Psoas muscle (tissue), 8 donors: ENCODE measurements at places on chromosomes 12 and 14. TPM values are rescaled to one million over a fixed set of nuclear protein-coding genes. Genes with fewer than 3 reads are reported as not detected.

- H3K4me3 ChIP-seq: no peak overlapping the region
- no peak overlapping the region for H3K27ac ChIP-seq
- H3K27me3 ChIP-seq: no peaks in the 10 kb centered on the region
- H3K4me1 ChIP-seq: no peaks in the 10 kb centered on the region
Observed at GRCh38 chr14:95424529-95424928, 91.9 kb downstream of the SYNE3 start.

DNA sequence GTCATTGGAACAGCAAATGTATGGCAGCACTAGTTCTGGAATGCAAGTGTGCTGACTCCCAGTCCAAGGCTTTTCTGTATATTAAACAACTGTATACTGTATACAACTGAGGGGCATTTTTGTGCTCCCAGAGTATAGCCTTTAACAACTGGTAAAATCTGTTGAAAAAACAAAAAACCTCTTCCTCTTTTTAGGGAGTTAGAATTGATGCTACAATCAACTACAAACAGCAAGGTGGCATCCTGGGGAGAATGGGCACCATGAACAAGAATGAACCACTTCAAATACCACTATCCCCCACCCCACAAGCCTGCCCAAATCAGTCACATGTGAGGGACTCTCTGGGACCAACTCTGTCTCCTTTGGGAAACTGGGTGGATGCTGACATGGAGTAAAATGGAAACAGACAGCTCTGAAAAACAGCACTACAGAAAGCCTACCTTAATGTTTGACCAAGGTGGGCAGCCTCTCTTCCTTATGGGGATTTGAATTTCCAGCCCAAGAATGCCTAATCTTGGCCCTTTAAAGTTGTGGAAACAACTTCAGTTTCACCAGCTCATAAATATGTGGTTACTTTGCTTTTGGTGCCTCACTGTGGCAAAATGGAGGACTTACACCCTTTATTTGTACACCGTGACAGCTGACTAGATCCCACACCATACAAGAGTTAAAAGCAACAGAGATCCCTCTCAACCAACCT, 7.5 kb downstream of the VTI1B start:
- H3K4me3 ChIP-seq: no peak overlapping the region
- peaks cover 3% of the 10 kb centered on the region for H3K36me3 ChIP-seq
- no peaks in the 10 kb centered on the region for H3K27me3 ChIP-seq
- no peak for DNase-seq

GRCh38 chr14:81772381-81772780, 238.7 kb upstream of the SEL1L start:
- H3K36me3 ChIP-seq: no peaks in the 10 kb centered on the region
- no peaks in the 10 kb centered on the region for H3K27me3 ChIP-seq

- no peak overlapping the region for H3K4me3 ChIP-seq
- DNase-seq: peak; percentile 78
- H3K27ac ChIP-seq: peak overlapping the region; percentile 50
- H3K27me3 ChIP-seq: no peaks in the 10 kb centered on the region
Observed at GRCh38 chr14:92549859-92550230, 36.3 kb downstream of the RIN3 start.

DNA sequence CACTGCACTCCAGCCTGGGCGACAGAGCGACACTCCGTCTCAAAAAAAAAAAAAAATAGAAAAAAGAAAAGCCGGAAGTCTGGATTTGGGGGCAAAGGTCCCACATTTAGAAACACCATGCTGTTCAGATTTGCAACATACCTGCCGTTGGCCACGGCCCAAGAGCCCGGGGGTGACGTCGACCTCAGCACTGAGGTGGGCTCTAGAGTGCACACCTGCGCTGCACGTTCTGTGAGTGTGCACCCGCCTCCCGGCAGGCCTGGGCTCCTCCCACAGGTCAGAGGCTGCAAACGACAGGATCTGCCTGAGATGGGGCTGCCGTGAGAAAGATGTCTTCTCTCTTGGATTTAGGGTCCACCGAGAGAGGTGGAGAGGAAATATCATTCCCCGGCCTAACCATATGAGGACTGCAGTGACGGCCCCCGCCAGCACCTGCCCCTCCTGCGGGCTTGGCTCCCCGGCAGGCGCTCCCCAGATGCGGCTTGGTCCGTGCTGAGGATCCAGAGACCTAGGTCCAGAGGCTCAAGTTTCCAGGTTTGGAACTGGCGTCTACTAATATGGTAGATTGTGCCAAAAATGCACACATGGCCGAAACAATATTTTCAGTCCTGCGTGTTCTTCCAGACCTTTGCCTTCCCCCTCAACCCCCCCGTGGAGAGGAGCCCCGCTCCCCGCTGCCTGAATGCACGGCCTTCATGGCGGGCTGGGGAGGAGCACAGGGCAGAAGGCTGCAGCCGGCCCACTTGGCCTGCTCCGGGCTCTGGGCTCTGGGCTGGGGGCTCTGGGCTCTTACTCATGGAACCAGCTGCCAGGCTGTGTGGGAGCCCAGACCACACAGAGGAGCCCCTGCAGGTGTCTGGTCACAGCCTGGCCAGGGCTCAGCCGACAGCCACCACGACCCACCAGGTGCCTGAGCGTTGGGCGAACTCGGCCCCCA, 58.8 kb upstream of the FBRSL1 start:
- H3K27me3 ChIP-seq: peaks cover 30% of the 10 kb centered on the region
- no peaks in the 10 kb centered on the region for H3K4me1 ChIP-seq
- DNase-seq: no peak
- H3K4me3 ChIP-seq: no peak overlapping the region
- H3K27ac ChIP-seq: no peak overlapping the region

- H3K27ac ChIP-seq: peak overlapping the region; percentile 41
- peak; percentile 86 for DNase-seq
- peaks cover 10% of the 10 kb centered on the region for H3K4me1 ChIP-seq
- H3K4me3 ChIP-seq: peak overlapping the region; percentile 49
Observed at GRCh38 chr12:54352022-54352531, 12.2 kb downstream of the GPR84 start.

GRCh38 chr12:94689002-94689645, 38.8 kb upstream of the TMCC3 start:
- no peak for DNase-seq
- H3K36me3 ChIP-seq: no peaks in the 10 kb centered on the region
- H3K4me3 ChIP-seq: peak overlapping the region; percentile 29
- no peaks in the 10 kb centered on the region for H3K27me3 ChIP-seq
- no peak overlapping the region for H3K27ac ChIP-seq

RGS6 gene
- 0.19 TPM for total RNA-seq

CACNA1C gene
- 1.5 TPM for total RNA-seq

- no peaks in the 10 kb centered on the region for H3K27me3 ChIP-seq
- H3K27ac ChIP-seq: no peak overlapping the region
- no peak overlapping the region for H3K4me3 ChIP-seq
- DNase-seq: no peak
Observed at GRCh38 chr12:82040987-82041743, 282.0 kb upstream of the PPFIA2 start.

DNA sequence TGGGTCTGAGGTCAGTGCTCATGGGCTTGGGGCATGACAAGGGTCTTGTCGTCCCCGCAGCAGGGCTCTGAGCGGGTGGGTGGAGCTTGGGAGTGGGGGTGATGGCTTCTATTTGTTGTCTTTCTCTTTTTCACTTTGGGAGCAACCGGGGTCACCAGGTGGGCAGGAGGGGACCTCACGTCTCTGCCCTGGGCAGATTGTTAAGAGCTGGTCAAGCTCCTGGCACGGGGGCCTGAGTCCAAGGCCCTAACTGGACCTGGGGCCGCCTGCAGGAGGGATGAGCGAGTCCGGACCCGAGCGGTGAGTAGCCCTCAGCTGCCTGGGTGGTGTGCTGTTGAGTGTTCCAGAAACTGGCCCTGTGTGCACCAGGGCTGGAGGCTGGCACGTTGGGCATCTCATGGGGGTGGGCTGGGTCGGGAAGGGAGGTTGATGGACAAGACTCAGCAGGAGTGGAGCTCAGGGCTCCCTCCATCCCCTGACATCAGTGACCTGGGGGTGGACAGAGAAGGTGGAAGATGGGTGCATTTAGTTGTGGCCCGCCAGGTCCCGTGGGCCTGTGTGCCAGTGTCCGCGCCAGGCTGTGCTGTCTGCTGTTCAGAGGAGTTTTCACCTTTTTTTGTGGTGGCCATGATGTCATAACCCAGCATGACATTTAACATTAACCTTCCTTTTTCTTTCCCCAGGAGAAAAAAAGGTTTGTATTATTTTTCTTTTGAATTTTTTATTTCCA, 27.5 kb downstream of the RTL1 start:
- H3K4me1 ChIP-seq: no peaks in the 10 kb centered on the region
- no peak overlapping the region for H3K27ac ChIP-seq
- DNase-seq: no peak
- peaks cover 19% of the 10 kb centered on the region for H3K27me3 ChIP-seq

DNA sequence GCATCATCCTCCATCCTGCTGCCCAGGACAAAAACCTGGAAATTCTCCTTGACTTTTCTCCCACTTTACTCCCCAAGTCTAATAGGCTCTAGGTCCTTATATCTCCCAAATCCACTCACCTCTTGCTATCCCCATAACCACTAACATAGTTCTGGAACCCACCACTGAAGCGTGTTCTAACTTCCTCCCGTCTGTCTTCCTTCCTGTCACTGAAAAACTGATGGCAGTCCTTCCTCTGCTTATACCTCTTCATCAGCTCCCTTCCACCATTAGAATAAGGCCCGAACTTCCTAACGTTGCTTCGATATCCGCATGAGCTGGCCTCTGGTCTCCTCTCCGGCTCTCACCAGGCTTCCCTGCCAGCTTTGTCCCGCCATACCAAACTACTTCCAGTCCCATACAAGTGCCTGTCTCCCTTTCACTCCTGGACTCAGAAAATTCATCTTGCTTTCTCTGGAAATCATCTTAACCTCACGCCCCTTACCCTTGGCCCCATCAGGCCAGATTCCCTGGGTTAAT, 63.0 kb upstream of the BCL2L14 start:
- no peak overlapping the region for H3K27ac ChIP-seq
- DNase-seq: no peak
- no peaks in the 10 kb centered on the region for H3K27me3 ChIP-seq
- no peak overlapping the region for H3K4me3 ChIP-seq
- H3K4me1 ChIP-seq: no peaks in the 10 kb centered on the region
- no peaks in the 10 kb centered on the region for H3K36me3 ChIP-seq

BTBD7 gene
- total RNA-seq: 24.9 TPM

DNA sequence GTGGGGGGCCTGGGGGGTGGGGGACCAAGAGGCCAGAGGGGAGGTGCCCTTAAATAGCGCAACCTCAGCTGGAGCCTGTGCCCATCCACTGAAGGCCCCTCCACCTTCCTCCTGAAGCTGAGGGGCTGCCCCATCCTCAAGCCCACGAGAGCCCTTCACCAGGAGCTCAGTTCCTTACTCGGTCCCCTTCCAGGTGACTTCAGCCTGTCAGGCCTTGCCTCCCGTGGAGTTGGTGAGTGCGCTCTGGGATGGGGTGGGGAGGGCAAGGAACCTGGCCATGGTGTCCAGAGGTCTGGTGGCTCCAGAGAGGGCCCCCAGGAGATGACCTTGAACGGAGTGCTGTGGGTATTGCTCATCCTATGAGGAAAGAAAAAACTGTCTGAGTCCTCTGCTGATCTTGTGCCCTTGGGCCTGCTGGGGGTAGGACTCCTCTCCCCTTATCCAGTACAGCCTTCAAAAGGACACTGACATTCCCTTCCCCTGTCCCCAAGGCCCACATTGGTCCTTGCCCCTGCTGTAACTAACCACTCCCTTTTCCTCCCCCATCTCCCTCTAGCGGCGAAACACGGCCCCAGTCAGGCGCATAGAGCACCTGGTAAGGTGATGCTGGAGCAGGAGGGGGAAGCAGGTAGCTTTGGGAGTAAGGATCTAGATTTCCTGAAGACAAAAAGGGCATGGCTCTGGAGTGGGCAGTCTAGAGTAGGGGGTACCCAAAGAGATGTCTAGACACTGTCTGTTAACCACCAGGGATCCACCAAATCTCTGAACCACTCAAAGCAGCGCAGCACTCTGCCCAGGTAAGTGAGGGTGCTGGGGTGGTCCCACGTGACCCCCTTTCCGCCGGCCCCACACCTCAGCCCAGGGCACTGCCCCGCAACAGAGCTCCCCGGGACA, 3.6 kb downstream of the TNS2 start:
- DNase-seq: no peak
- H3K27me3 ChIP-seq: no peaks in the 10 kb centered on the region
- peak overlapping the region; percentile 86 for H3K4me3 ChIP-seq
- H3K4me1 ChIP-seq: peaks cover 52% of the 10 kb centered on the region

CDCA4 gene
- total RNA-seq: 0.98 TPM

GRCh38 chr12:51593539-51593938, 2.5 kb downstream of the SCN8A start:
- peaks cover 5% of the 10 kb centered on the region for H3K27me3 ChIP-seq
- no peaks in the 10 kb centered on the region for H3K36me3 ChIP-seq
- no peaks in the 10 kb centered on the region for H3K4me1 ChIP-seq
- no peak overlapping the region for H3K4me3 ChIP-seq
- H3K27ac ChIP-seq: no peak overlapping the region

DNA sequence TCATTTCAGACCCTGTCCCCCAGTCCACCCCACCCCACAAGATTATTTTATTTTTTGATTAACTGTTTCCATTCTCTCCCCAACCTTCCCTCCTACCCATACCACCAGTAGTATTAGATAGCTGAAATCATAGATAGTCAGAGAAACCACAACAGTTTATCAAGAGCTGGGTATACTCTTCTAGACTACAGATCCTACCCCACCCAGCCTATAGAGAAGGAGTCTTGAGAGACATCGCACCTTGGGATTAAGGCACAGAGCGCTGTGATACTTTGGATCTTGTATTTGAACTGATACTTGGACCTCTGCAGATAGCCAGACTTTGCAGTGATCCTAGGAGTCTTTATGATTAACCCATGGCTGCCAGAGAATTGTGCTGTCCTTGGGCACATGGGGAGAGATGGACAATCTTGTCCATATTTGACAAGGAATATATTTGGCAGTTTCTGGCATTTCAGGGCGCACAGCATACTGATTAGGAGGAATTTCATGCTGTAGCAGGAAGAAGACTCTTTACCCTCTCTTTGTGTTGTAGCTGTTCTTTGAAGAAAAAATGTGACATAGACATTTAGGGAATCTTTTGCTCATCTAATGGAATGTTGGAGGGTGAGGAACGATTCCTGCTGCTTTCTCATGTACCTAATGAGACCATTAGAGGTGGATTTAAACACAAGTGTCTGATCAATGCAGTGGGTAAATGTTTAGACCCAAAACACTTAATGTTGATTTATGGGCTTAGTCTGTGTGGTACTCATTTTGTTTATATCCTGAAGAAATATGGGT, 982 bp downstream of the RBMS2 start:
- H3K27ac ChIP-seq: peak overlapping the region; percentile 77
- H3K4me3 ChIP-seq: peak overlapping the region; percentile 71
- no peak for DNase-seq
- no peaks in the 10 kb centered on the region for H3K27me3 ChIP-seq
- no peaks in the 10 kb centered on the region for H3K4me1 ChIP-seq

- no peaks in the 10 kb centered on the region for H3K4me1 ChIP-seq
- H3K27me3 ChIP-seq: no peaks in the 10 kb centered on the region
- H3K4me3 ChIP-seq: no peak overlapping the region
- H3K27ac ChIP-seq: no peak overlapping the region
- DNase-seq: no peak
Observed at GRCh38 chr12:87511371-87511770, 517.8 kb downstream of the C12orf50 start.

- H3K27ac ChIP-seq: no peak overlapping the region
- no peaks in the 10 kb centered on the region for H3K36me3 ChIP-seq
- H3K4me1 ChIP-seq: peaks cover 4% of the 10 kb centered on the region
Observed at GRCh38 chr14:30195941-30196340, 268.3 kb upstream of the PRKD1 start.
